COR-L47 (cell line): ENCODE measurements at places on chromosomes 2 and 18.
A peak's percentile ranks its signal among the peaks of the same experiment; 100 is the strongest.

DNA sequence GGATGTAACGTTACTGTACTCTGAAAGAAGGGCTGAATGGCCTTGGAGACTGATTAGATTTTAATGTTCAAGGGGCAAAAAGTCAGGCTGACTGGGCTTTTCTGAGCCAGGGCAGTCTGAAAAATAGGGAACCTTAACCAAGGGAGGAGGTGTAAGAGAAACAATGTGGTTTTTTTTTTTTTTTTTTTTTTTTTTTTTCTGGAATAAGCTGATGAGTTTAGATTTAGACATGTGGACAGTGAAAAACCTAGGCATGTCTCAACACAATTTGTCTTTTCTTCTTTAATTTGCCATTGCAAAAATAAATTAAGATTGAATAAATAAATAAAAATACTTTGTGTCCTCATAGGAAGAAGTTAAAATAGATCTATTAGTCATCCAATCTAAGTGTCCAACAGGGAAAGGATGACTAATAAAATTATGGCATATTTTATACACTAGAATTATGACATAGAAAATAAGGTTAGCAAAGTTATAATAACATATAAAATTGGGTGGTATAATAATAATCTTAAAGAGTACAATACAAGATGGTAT lies 237.6 kb upstream of the TRIB2 start:
- DNase-seq = no peak

DNA sequence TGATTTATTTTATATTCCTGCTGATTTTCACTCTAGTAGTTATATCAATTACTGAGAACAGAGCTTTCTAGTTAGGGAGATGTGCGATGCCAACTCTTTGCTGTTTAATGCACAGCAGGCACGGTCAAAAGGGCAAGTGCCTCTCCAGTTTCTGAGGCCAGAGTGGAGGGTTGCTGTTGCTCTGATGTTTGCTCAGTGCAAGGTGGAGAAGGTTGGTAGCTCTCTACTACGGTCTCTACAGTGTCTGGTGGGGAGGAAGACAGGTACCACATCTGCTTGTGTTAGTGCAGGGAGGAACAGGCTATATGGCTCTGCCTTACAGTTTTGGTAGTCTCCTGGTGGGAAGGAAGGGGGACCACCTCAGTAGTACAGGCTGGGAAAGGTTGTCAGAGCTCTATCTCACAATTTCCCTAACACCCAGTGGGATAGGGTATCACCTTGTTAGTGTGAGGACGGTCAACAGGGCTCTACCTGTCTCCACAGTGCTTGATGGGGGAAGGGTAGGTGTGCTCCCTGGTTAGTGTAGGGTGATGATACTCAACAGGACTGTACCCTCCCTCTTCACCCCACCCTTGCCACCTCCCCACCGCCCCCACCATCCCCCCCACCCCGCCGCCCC lies 85.9 kb downstream of the FANCL start:
- DNase-seq = peak; percentile 44

GRCh38 chr2:180604077-180604476 lies 376.3 kb upstream of the UBE2E3 start:
- no peak for DNase-seq

GRCh38 chr2:237581751-237582746 lies 8.5 kb downstream of the RAB17 start:
- DNase-seq = peak; percentile 29

GRCh38 chr2:69781321-69782248 lies 39.7 kb downstream of the ANXA4 start:
- peak; percentile 38 for DNase-seq

- no peak for DNase-seq
These were observed 604 bp upstream of the VIL1 start for GRCh38 chr2:218418321-218418716.

- no peak for DNase-seq
These were observed 64.0 kb downstream of the SLC39A10 start for GRCh38 chr2:195721042-195721441.

DNA sequence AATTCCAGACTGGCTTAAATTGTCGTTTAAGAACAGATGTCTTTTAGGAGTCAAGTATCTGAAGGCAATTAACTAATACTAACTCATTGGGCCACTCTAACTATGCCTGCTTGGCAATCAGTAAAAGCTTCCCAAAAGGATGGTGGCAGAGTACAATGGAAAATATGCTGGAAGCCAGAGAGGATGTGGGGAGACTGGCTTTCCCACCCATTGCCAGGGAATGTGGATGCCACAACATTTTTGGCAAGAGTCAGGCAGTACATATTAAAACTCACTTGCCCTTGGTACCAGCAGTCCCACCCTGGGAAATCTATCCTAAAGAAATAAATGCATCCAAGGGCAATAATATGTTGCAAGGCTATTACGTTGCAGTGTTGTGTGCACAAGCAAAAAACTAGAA lies 74.0 kb upstream of the FZD7 start:
- no peak for DNase-seq

GRCh38 chr18:37563931-37564392 lies 1.6 kb downstream of the CELF4 start:
- peak; percentile 33 for DNase-seq

GRCh38 chr2:103232865-103233264 lies 471.0 kb downstream of the TMEM182 start:
- no peak for DNase-seq

GRCh38 chr2:39127973-39128372 lies 7.1 kb upstream of the SOS1 start:
- no peak for DNase-seq

GRCh38 chr2:231191896-231192872 lies 6.2 kb upstream of the ARMC9 start:
- no peak for DNase-seq

DNA sequence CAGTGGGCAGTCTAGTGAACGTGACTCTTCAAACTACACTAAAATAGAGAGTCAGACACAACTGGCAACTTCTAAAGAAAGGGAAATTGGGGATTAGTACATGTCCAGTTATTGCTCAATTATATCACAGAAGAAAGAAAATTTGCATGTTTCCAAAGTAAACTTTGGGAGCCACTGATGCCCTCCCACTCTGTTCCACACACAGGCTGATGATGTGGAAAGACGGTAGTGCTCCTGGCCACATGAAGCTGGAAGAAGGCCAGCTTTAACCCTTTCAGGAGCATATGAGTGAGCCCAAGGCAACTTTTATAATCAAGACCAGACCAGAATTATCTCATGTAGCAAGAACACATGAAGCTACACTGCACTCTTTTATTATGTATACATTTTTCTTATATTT lies 141.0 kb downstream of the NR4A2 start:
- DNase-seq = no peak

DNA sequence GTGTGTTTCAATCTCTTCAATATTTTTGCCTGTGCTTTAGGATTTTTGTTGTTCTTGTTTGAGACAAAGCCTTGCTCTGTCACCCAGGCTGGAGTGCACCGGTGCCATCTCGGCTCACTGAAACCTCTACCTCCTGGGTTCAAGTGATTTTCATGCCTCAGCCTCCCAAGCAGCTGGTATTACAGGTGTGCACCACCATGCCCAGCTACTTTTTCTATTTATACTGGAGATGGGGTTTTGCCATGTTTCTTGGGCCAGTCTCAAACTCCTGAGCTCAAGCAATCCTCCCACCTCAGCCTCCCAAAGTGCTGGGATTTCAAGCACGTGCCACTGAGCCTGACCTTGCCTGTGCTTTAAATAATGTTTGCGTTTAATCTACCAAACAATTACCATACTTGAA lies 43.1 kb upstream of the DOK6 start:
- no peak for DNase-seq

DNA sequence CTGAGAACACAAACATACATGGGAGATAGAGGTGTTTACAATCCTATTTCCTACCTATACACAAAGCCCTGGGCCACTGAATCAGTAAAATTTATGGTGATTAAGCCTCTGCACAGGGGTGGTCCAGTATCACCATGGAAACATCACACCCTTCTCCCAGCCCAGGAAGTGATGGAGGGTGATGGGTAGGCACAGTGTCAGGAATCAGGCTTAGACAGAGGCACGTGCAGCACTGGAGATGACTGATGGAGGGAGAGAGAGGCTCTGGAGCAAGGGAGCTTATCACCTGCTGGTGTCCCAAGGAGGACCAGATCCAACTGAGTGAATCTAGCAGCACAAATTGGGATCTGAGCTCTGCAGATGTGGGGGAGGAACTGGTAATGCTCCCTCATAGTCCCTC lies 117.2 kb downstream of the RPIA start:
- peak; percentile 61 for DNase-seq

DNA sequence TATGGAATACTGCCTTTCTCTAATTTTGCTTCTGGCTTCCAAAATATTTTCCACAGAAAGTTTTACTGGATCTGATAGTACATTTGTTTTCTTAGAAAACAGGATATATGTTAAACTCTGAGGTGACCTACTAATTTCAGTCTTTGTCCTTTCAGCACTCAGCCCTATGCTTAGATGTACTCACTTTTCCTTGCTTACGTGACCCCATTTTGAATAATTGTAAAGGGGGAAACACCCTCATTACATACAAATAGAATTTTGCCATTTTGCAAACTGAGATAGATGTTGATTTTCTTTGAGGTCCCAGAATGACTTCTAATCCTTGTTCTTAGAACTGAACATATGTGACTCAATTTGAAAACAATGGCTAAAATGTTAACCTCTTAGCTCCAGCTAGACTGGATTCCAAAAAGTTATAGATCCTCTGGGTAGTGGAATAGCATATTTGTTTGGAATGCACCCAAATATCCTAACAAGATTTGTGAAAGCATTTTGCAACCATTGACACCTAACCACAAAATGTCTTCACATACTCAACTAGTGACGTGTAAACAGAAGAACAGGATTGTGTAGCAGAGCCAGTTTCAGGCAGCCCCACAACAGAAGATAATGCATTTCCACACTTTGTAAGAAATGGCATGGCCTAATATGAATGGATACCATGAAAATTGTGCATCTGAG lies 44.8 kb upstream of the EHBP1 start:
- no peak for DNase-seq

DNA sequence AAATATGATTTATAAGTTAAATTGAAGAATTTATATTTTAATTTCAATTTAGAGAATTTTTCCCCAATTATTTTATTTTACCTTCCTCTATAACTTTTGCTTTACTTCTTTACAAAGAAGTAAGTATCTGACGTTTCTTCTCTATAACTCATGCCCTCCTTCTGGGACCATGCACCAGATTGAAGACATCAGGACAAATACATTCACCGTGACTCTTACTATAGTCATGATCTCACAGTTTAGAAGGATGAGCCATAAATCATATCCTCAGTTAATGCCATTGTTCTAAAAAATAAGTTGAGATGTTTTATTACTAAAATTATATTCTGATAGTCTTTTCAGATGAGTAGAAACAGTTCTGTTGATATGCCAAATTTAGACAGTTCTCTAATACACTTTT lies 279.3 kb downstream of the TMX3 start:
- no peak for DNase-seq

DNA sequence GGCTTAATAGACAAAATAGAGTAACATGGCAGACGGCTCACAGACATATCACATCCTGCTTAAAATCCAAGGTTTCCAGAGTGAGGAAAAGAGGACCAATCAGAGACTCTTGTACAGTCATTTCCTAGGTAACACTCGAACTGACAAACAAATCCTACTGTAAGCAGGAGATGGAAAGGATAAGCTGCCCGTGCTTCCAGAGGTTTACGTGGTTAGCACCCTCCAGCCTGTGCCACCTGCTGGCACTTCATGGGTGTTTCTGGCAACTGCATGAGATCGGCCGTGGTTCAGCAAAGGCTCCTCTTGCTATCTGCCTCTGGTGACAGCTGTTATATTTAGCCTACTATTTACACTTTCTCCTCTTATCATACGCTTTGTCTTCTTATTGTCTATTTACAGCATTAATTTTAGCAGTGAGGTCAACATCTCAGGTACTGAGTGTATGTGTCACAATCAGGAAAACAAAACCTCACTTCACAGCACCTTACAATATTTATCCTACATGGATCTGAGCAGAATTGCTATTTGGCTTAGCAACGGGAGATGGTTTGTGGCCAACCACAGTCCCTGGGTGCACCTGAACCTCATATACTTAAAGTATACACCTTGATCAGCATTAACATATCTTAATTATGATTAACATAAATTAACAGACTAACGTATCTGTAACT lies 226.9 kb downstream of the TMEM163 start:
- peak; percentile 93 for DNase-seq

- DNase-seq = no peak
These were observed 30.8 kb upstream of the AAK1 start for GRCh38 chr2:69674316-69674670.

DNA sequence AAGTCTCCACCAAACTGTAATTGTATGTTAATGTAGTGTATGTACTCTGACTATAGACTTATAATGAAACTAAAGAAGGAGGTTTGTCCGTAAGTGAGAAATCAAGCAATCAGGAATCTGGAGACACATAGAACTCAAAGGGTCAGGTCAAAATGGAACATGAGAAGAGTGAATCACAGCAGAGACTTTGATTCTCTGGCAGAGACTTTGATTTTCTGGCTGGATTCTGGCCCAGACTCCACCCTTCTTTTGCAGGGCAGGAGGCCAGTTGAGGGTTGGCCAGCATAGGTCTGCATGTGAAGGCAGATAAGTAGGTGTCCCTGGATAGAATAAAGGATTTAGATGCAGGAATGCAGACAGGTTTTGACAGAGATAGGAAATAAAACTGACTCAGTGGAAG lies 11.0 kb upstream of the NCKAP5 start:
- DNase-seq = no peak

DNA sequence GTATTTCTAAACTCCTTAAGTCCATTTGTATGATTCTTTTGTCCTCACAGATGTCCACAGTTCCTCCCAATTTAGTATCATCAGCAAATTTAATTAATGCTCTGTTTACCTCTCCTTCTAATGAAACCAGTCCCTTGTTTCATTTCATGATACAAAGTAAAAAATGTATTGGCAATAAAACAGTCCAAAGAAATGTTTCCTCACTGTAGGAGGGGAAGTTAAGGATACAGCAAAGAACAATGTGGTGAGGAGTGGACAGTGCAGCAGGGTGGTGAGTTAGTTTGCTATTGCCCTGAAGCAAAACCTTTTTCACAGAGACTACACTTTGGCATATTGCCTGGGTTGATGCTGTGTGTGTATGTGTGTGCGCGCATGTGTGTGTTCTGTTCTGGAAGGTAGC lies 401.5 kb downstream of the ARHGAP15 start:
- peak; percentile 57 for DNase-seq

DNA sequence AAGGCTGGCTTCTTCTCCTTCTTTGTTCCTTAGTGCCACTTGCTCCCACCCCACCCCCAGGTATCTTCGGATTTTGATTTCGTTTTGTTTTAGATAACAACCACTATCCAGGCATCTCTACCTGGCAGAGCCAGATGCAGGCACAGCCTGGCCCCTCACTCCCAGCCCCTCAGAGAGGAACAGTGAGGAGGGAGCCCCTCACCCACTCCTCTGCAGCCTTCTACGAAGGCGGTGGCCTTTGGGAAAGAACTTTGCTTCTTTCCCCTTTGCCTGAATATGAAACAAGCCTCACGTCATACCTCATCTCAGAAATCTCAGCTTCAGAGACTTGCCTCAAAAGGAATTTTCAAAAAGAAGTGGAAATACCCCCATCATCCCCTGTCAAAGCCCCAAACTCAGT lies 6.3 kb upstream of the CYP26B1 start:
- DNase-seq = no peak

GRCh38 chr2:96131152-96131812 lies 7.0 kb downstream of the ASTL start:
- DNase-seq = no peak

- DNase-seq = no peak
These were observed 117.3 kb upstream of the STON1 start for GRCh38 chr2:48412443-48413250.

- no peak for DNase-seq
These were observed 7.3 kb downstream of the ACMSD start for GRCh38 chr2:134845719-134846118.

- no peak for DNase-seq
These were observed 564.4 kb downstream of the ZEB2 start for GRCh38 chr2:143955401-143956065.
